Thyroid gland (tissue), 4 donors: ENCODE measurements at places on chromosomes 6 and 20.

GRCh38 chr20:62476056-62476838, 452 bp upstream of the GATA5 start:
- peak; percentile 31 for DNase-seq

- DNase-seq, result no peak
Observed at GRCh38 chr6:142235272-142235671, 66.5 kb upstream of the ADGRG6 start.

DNA sequence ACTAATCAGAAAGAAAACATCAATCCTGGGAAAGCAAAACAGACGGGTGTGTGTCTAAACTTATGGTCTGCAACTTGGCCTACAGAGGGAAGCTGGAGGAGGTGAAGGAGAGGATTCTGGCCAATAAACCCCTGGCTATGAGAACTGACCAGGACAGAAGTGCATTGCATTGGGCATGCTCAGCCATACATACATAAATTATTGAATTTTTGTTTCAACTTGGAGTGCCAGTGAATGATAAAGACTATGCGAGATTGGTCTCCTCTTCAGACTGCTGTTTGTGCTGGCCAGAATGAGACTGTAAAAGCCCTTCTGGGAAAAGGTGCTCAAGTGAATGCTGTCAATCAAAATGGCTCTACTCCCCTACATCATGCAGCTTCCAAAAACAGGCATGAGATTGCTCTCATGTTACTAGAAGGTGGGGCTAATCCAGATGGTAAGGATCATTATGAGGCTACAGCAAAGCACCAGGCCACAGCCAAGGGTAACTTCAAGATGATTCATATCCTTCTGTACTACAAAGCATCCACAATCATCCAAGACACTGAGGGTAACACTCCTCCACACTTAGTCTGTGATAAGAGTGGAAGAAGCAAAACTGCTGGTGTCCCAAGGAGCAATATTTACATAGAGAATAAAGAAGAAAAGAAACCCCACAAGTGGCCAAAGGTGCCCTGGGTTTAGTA, 17.4 kb downstream of the ADNP start:
- DNase-seq, result no peak

DNA sequence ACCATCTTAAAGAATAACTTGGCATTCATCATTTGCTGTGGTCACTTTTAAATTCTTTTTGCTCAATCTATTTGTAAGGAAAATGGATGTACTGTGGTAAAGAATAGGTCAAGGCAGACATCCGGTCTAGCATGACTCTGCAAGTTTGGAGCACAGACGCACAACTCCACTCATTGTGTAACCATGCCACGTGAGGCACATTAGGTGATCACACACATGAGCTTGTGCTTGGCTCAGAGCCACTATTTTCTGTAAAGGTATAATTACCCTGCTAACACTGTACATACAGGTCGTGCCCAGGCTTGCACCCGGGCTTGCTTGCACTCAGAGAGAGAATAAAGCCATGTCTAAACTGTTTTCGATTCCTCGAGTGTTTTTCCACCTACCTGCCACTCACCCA, 1289.1 kb upstream of the ADGRB3 start:
- no peak for DNase-seq

- no peak for DNase-seq
Observed at GRCh38 chr6:81126150-81126549, 626.3 kb downstream of the TENT5A start.

GRCh38 chr6:108694816-108695215, 134.1 kb downstream of the FOXO3 start:
- no peak for DNase-seq

GRCh38 chr20:32526541-32526940, 58.6 kb downstream of the NOL4L start:
- no peak for DNase-seq

GRCh38 chr6:2190661-2191389, 54.6 kb downstream of the GMDS start:
- DNase-seq, result no peak

- DNase-seq, result peak; percentile 56
Observed at GRCh38 chr6:56843476-56844349, 111.2 kb upstream of the BEND6 start.
